Right ventricle myocardium inferior (tissue), 1 donor: ENCODE measurements at places on chromosomes 4 and X.
A peak's percentile ranks its signal among the peaks of the same experiment; 100 is the strongest.

- DNase-seq: no peak
These were observed 25.6 kb downstream of the ATP10D start for GRCh38 chr4:47510506-47511143.

GRCh38 chrX:87006561-87006960 is 511.0 kb upstream of the KLHL4 start:
- no peak for DNase-seq

DNA sequence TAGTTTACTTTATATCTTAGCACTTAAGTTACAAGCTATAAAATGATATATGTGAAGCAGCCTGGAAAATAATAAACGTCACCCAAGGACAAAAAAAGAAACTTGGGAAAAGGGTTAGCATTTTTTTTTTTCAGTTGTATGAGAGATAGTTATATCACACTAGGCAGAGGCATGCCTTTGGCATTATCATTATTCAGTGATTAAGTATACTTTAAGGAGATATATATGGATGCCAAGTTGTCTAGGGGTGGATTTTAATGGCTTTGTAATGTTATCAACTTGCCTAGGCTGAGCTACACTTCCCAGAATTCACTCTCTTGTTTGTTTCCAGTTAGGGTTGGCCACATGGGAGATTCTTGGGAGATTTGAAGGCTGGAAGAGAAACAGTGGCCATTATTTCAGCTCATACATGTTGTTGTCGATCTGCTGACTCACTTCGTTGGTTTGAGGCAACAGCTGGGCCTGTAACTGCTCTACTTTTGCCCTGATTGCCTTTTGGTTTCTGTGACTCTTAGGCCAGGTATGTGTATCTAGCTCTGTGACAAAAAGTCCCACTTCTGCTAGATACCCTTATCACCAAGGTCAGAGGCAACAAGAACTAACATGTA is 11.5 kb upstream of the SRPX start:
- no peak for DNase-seq

- no peak for DNase-seq
These were observed 584.2 kb upstream of the INTU start for GRCh38 chr4:127048376-127049044.

- DNase-seq: peak; percentile 63
These were observed 14.4 kb upstream of the RAB40A start for GRCh38 chrX:103533511-103534216.

- DNase-seq: no peak
These were observed 835.6 kb upstream of the SLIT2 start for GRCh38 chr4:19416146-19416545.

DNA sequence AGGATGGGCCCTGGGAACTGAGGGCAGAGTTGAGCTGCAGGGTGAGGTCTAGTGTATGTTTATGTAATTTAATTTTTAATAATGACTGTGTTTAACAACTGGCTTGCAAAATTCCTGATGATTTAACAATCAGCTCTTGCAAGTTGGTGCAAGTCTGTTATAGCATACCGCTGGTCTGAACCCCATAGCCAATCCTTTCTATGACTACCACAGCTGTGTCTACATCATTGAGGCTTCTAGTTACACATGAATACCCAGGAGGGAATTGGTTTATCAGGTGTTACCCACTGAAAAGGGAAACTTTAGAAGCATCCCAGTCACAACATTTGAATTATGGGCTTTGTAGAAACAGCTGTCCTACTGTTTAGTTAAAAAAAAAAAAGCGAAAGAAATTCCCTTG is 38.3 kb downstream of the SUPT20HL1 start:
- no peak for DNase-seq
